ENCODE measurements at places on chromosomes 3 and 15. TPM values are rescaled to one million over a fixed set of nuclear protein-coding genes. Genes with fewer than 3 reads are reported as not detected.
A peak's percentile ranks its signal among the peaks of the same experiment; 100 is the strongest.

PRSS50 gene
- not detected for total RNA-seq

DNA sequence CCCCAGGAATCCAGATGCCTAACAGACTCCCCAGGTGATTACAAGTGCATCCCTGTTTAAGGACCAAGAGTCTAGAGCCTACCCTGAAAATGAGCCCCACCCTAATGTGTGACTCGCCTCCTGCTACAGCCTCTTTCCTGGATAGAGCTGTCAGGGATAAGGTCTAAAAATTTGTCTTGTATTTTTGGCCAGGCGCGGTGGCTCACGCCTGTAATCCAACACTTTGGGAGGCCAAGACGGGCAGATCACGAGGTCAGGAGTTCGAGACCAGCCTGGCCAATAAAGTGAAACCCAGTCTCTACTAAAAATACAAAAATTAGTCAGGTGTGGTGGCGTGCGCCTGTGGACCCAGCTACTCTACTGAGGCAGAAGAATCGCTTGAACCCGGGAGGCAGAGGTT is 11.2 kb downstream of the TMC3 start:
- DNase-seq, result no peak

DNA sequence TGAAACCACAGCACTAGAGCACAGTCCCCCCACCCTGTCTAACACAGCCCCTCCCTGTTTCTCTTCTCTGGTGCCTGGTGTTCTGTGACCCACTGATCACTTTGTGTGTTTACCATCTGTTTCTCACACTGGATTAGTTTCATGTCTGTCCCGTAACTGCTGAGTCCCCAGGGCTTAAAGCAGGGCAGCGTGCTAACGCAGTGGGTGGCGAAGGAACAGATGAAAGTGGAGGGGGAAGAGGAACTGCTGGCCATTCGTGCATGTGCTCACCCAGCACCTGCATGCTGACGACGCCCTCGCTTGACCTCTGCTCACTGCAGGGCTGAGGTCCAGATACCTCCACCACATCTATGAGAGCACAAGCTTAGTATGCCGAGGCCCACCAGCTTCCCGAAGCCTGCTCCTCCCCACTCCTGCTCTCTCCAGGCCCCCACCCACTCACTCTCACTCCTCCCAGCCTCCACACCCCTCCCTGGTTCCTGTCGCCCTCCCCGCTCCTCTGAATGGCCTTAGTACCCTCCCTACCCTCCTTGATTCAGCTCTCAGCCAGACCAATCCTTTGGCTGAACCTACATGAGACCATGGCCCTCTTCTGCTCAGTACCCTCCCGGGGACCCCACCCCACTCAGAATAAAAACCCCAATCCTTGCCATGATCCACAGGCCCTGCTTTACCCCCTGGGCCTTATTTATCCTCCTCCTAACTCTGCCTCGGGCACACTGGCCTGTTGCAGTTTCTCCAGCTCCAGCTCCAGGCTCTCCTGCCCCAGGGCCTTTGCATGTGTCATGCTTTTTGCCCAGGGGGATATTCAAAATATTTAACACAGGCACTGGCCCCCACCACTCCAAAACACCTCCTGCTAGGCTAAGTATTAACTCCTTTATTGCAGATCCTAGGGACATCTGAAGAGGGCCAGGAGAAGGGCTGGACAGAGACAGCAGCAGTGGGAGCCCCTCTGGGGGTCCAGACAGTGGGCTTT is 15.1 kb upstream of the IQSEC1 start:
- peak; percentile 41 for DNase-seq

DNA sequence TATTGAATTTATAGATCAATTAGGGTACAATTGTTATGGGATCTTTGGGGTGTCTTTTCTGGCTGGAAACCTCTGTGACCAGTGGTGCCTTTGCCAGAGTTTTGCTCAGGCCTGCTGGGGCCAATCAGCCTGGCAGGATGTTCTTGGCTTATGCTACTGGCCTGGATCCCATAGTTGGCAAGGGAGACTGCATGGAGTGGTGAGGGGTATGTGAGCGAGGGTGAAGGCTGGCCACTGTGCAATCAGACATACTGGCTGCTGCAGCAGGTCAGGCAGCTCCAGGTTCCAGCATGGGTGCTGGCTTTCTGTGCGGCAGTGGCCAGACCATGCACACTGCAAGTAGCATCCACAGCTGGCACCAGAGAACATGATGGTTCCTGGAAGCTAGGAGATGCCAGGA is 1053.2 kb upstream of the GBE1 start:
- DNase-seq, result no peak

PODXL2 gene
- total RNA-seq, result 12.7 TPM

GPR171 gene
- 1.3 TPM for total RNA-seq

GRCh38 chr3:8608041-8608790 is 36.4 kb downstream of the SSUH2 start:
- DNase-seq, result no peak

- no peak for DNase-seq
These were observed 457.9 kb downstream of the SI start for GRCh38 chr3:164620423-164620822.

DNA sequence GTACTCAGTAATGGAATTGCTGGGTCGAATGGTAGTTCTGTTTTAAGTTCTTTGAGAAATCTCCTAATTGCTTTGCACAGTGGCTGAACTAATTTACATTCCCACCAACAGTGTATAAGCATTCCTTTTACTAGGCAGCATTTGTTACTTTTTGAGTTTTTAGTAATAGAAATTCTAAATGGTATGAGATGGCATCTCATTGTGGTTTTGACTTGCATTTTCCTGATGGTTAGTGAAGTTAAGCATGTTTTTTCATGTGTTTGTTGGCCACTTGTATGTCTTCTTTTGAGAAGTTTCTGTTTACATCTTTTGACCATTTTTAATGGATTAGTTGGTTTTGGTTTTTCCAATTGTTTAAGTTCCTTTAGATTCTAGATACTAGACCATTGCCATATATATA is 28.4 kb downstream of the TP63 start:
- no peak for DNase-seq

C3orf80 gene
- total RNA-seq, result not detected

DNA sequence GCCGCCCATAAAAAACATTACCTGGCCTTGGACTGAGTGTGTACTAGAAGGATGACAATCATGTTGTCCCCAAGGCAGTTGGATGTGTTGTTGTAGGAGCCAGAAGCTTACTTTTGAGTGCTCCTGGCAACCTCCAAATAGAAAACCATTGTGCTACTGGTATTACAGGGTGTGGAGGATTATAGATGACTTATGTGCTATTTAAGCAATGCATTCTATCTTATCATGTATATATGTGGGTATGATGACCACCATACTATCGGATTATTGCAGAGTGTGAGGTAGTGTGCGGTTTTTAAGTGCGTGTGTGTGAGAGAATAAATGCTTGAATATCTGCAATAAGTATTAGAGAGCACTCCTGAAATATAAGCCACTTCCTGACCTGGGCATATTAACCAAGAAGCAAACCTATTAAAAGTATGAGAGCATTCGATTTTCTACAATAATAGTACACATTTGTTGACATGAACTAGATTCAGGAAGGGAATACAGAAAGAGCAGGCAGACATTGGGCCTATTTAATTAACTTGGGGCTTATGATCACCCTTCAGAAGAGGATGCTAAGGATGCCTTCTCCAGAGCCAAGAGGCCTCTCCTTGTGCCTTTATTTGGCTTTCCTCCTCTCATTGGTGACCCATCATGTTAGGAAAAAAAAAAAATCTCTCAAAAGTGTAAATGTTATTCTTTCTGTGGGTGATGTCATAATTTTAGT is 11.7 kb upstream of the MBNL1 start:
- DNase-seq, result no peak

DNA sequence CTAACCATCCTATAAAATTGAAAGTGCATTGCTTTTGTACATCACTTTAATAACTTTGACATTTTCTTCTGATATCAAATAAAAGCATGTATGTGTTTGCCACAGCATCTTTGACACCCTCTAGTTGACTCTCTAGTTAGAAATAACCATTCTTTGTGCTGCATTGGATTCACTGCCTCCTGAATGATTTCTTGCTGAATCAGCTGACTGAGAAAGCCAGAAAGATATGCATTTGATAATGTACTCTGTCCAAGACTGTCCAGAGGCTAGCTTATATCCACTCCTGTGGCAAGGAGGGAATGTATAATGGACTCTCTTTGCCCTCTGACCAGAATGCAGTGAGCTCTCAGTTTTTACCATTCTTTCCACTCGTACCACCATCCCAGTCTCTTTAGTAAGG is 6.2 kb downstream of the RAB11A start:
- DNase-seq, result no peak

SQOR gene
- 63.3 TPM for total RNA-seq

SLC38A3 gene
- total RNA-seq, result 0.21 TPM

DYNLT2B gene
- 15.3 TPM for total RNA-seq

DNA sequence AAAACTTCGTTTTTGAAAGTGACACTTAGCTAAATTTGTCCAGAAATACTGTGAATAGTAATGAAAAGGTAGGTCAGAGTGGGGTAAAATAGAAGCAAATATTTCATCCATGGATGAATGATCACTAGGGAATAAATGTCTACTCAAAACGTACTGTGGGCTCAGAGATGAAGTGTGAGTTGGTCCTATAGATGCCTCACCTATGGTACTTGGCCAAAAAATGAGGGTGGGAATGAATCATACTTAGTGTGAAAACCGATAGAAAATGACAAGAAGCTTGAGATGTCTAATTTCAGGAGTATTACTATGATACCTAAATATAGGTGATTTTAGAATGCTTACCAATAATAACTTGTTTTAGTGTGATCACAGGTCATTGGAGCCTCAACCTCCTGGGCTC is 155.9 kb downstream of the GMNC start:
- no peak for DNase-seq

- DNase-seq, result no peak
These were observed 69.7 kb upstream of the UBE3A start for GRCh38 chr15:25508369-25509002.

GRCh38 chr15:75107908-75108838 is 84.8 kb downstream of the PPCDC start:
- no peak for DNase-seq

- DNase-seq, result no peak
These were observed 48.5 kb downstream of the LINGO1 start for GRCh38 chr15:77584201-77584600.

Data from tibial nerve (tissue), 4 donors.